ENCODE measurements at places on chromosomes 4 and X.

DNA sequence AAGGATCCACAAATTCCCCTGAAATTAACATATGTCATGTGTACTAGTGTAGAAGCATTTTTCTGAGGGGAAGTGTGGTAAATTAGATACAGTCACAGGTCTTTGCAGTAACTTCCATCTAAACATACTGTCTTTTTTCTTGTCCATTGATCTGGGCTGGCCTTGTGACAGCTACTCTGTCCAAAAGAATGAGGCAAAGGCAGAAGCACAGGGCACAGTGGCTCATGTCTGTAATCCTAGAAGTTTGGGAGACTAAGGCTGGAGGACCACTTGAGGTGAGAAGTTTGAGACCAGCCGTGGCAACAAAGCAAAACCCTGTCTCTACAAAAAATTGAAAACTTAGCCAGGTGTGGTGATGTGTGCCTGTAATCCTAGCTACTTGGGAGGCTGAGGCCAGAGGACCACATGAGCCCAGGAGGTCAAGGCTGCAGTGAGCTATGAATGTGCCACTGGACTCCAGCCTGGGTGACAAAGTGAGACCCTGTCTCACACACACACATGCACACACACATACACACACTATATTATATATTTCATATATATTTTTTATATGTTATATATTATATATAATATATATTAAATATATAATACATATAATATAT is 47.6 kb downstream of the HAND2 start:
- no peaks in the 10 kb centered on the region for H3K36me3 ChIP-seq
- no peak for DNase-seq
- no peaks in the 10 kb centered on the region for H3K4me1 ChIP-seq
- H3K27me3 ChIP-seq: no peaks in the 10 kb centered on the region
- H3K4me3 ChIP-seq: no peak overlapping the region

GRCh38 chrX:11968991-11969390 is 169.3 kb upstream of the FRMPD4 start:
- H3K4me1 ChIP-seq: no peaks in the 10 kb centered on the region
- H3K36me3 ChIP-seq: no peaks in the 10 kb centered on the region
- no peak for DNase-seq
- H3K27ac ChIP-seq: no peak overlapping the region
- no peak overlapping the region for H3K4me3 ChIP-seq
- no peaks in the 10 kb centered on the region for H3K27me3 ChIP-seq

- peak; percentile 36 for DNase-seq
- H3K27ac ChIP-seq: no peak overlapping the region
- H3K4me1 ChIP-seq: peaks cover 22% of the 10 kb centered on the region
- no peaks in the 10 kb centered on the region for H3K27me3 ChIP-seq
- H3K4me3 ChIP-seq: peak overlapping the region; percentile 63
Measured at GRCh38 chrX:129984111-129984958, 1.9 kb downstream of the BCORL1 start.

- H3K4me1 ChIP-seq: no peaks in the 10 kb centered on the region
- no peaks in the 10 kb centered on the region for H3K27me3 ChIP-seq
- no peak overlapping the region for H3K4me3 ChIP-seq
- H3K36me3 ChIP-seq: no peaks in the 10 kb centered on the region
- H3K27ac ChIP-seq: no peak overlapping the region
Measured at GRCh38 chr4:154455111-154455510, 36.5 kb downstream of the DCHS2 start.

DNA sequence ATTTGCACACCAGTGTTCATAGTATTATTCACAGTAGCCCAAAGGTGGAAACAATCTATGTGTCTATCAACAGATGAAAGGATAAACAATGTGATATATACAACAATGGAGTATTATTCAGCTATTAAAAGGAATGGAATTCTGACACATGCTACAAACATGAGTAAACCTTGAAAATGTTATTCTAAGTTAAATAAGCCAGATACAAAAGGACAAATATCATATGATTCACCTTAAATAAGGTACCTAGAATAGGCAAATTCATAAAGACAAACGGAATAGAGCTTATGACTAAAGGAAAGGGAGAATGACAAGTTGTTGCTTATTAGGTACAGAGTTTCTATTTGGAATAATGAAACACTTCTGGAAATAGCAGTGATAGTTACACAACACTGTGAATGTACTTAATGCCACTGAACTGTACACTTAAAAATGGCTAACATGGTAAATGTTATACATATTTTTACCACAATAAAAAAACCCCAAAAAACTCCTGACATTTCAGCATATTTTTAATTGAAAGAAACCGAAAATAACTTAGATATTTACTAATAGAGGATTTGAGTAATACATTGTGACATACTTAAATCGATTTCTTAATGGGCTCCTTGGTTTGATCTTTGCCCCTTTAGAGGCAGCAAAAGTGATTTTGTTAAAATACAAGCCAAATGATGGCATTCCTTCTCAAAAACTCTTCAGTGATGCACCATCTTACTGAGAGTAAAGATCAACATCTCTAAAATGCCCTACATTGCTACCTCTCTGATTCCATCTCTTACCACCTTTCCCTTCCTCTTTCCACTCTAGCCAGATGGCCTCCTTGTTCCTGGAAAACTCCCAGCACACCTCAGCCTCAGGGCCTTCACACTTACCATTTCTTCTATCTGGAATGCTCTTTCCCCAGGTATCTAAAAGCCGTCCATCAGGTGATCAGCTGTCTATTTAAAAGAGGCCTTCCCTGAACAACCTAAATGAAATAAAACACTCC is 8.6 kb upstream of the CYP2U1 start:
- H3K4me1 ChIP-seq: no peaks in the 10 kb centered on the region
- H3K36me3 ChIP-seq: no peaks in the 10 kb centered on the region

DNA sequence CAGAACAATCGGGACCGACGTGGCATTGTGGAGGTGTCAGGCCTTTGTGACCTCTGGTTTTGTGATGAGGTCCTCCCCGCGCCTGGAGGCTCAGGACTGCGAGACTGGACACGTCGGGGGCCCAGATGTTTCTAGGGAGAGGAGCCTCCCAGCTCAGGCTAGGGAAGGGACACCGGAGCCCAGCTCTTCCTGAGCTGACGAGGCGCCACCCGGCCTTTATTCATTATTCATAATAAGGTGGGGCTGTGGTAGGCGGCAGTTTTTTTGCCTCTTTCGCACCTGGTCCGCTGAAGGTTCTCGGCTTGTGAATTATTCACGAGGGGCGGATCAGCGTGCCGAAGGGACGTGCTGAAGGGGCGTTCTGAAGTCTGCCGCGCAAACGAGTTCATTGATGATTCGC is 2.3 kb upstream of the UBA1 start:
- H3K36me3 ChIP-seq: peaks cover under 1% of the 10 kb centered on the region
- H3K27ac ChIP-seq: peak overlapping the region; percentile 59
- peak overlapping the region; percentile 70 for H3K4me3 ChIP-seq
- peaks cover 50% of the 10 kb centered on the region for H3K4me1 ChIP-seq
- H3K27me3 ChIP-seq: no peaks in the 10 kb centered on the region

DNA sequence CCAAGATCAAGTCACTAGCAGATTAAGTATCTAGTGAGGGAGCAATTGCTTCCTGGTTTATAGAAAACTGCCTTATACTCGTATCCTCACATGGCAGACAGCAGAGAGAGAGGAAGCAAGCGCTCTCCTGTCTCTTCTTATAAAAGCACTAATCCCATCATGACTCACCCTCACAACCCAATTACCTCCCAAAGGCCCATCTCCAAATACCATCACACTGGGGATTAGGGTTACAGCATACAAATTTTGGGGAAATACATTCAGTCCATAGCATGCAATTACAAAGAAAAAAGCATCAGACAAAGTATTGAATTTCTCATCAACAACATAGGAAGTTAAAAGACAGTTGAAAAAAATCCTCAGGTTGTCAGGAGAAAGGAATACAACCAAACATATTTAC is 292.6 kb downstream of the IQCM start:
- no peak for DNase-seq
- H3K4me1 ChIP-seq: no peaks in the 10 kb centered on the region
- no peaks in the 10 kb centered on the region for H3K27me3 ChIP-seq
- no peaks in the 10 kb centered on the region for H3K36me3 ChIP-seq
- no peak overlapping the region for H3K27ac ChIP-seq

GRCh38 chrX:118632862-118633261 is 94.5 kb upstream of the IL13RA1 start:
- no peaks in the 10 kb centered on the region for H3K4me1 ChIP-seq
- DNase-seq: no peak
- H3K27me3 ChIP-seq: no peaks in the 10 kb centered on the region
- no peak overlapping the region for H3K4me3 ChIP-seq

GRCh38 chr4:80196922-80197573 is at the start of gene PRDM8:
PRDM8 (plus strand) TSS chr4:80197503; CDS start chr4:80200081, 2,578 bp downstream.
- H3K27me3 ChIP-seq: peaks cover 13% of the 10 kb centered on the region
- peaks cover 4% of the 10 kb centered on the region for H3K36me3 ChIP-seq
- H3K4me3 ChIP-seq: peak within 1 kb of the TSS; percentile 53
- peaks cover 32% of the 10 kb centered on the region for H3K4me1 ChIP-seq

DNA sequence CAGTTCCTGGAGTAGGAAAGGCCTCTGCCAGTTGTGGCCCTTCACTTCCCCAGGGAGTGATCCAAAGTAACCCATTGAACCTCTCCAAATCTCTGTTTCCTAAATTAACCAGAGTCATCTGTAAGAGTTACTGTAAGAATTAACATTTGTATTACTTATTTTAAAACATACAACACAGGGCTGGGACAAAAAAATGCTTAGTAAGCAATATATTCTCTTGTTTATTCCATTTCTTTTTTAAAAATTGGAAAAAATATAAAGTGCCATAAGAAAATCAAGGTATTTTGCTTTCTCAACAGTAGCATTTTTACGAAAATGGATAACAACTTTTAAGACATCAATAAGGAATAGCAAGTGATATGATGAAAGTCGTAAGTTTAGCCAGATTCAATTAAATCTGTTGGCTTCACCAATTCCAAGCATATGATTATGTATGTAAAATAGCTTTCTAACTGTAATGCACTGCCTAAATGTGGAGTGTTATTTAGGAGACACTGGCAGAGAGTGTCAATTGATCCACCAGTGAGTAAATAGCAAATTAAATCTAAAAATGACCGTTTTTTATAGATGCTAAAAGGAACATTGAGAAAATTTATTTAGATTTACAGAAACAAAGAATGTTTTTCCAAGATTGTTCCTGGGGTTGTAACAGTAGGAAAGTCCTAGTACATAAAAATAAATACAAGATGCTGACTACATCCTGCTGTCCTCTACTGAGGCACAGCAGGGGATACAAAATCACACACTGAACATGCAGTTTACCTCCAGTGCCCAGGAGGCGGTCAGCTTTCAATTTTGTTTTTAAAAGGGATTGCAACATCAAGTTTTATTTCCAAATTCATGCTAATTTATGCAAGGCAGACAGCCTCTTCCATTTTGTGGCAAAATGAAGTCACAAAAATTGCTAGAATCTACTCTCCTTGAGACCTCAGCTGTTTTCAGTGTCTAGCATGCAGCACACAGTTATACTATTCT is 53.7 kb downstream of the GPM6A start:
- no peak overlapping the region for H3K4me3 ChIP-seq
- H3K4me1 ChIP-seq: no peaks in the 10 kb centered on the region
- H3K27me3 ChIP-seq: no peaks in the 10 kb centered on the region
- no peak overlapping the region for H3K27ac ChIP-seq
- no peak for DNase-seq

- no peak overlapping the region for H3K4me3 ChIP-seq
- no peak for DNase-seq
- no peaks in the 10 kb centered on the region for H3K27me3 ChIP-seq
- H3K36me3 ChIP-seq: no peaks in the 10 kb centered on the region
Measured at GRCh38 chrX:70675284-70675683, 230.6 kb downstream of the DLG3 start.

DNA sequence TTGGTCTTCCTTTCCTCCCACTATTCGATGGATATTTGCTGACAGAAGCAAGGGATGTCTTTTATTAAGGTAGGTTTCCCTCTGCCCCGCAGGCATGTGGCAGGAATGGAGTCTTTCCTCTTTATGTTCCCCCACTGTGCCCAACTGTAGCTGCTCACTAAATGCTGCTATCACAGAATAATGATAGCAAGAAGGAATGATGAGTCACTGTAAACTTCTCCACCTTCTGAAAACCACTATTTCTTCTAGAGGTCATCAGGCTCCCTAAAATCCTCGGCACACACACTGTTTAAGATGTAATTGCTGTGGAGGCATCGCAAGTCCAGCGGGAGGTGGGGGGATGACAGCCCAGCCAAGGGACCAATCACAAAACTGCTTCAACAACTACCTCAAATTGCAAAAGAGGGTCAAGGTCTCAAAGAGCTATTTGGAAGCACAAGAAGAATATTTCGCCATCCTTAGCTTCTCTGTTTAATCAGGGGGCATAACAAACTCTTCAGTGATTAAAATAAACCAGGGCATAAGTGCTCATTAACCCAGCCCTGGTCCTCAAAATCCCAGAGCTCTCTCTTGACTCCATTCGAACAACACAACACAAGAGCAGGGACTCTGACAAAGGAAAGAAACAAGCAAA is 13.9 kb downstream of the QDPR start:
- no peak for DNase-seq
- no peak overlapping the region for H3K4me3 ChIP-seq
- no peaks in the 10 kb centered on the region for H3K27me3 ChIP-seq
- H3K27ac ChIP-seq: no peak overlapping the region

- no peak overlapping the region for H3K4me3 ChIP-seq
- no peaks in the 10 kb centered on the region for H3K36me3 ChIP-seq
- no peak for DNase-seq
- no peaks in the 10 kb centered on the region for H3K27me3 ChIP-seq
Measured at GRCh38 chr4:87038837-87039615, 104.2 kb downstream of the AFF1 start.

GRCh38 chrX:153816831-153817690 is 13.3 kb downstream of the PDZD4 start:
- H3K36me3 ChIP-seq: no peaks in the 10 kb centered on the region
- H3K4me3 ChIP-seq: no peak overlapping the region
- H3K4me1 ChIP-seq: peaks cover 65% of the 10 kb centered on the region
- no peak overlapping the region for H3K27ac ChIP-seq

GRCh38 chr4:52939325-52939724 is 77.2 kb downstream of the RASL11B start:
- H3K4me3 ChIP-seq: no peak overlapping the region
- no peaks in the 10 kb centered on the region for H3K4me1 ChIP-seq
- no peaks in the 10 kb centered on the region for H3K27me3 ChIP-seq

- no peak overlapping the region for H3K4me3 ChIP-seq
- DNase-seq: no peak
- H3K4me1 ChIP-seq: no peaks in the 10 kb centered on the region
- H3K36me3 ChIP-seq: no peaks in the 10 kb centered on the region
- no peak overlapping the region for H3K27ac ChIP-seq
Measured at GRCh38 chr4:100651499-100652175, 133.8 kb upstream of the EMCN start.

- H3K4me3 ChIP-seq: no peak overlapping the region
- no peaks in the 10 kb centered on the region for H3K36me3 ChIP-seq
- peaks cover 13% of the 10 kb centered on the region for H3K4me1 ChIP-seq
Measured at GRCh38 chr4:184292877-184293276, 75.2 kb upstream of the ENPP6 start.
